GM23248 (cell line): ENCODE measurements at places on chromosomes 4 and X.
A peak's percentile ranks its signal among the peaks of the same experiment; 100 is the strongest.

GRCh38 chr4:98657531-98658286 is 702 bp downstream of the TSPAN5 start:
- DNase-seq, result peak; percentile 80
- peaks cover 56% of the 10 kb centered on the region for H3K4me1 ChIP-seq
- H3K4me3 ChIP-seq, result peak overlapping the region; percentile 99
- H3K27me3 ChIP-seq, result no peaks in the 10 kb centered on the region
- peak overlapping the region; percentile 64 for H3K27ac ChIP-seq
- H3K36me3 ChIP-seq, result no peaks in the 10 kb centered on the region

- peak; percentile 37 for DNase-seq
- H3K27me3 ChIP-seq, result no peaks in the 10 kb centered on the region
- H3K4me3 ChIP-seq, result no peak overlapping the region
- H3K4me1 ChIP-seq, result no peaks in the 10 kb centered on the region
Measured at GRCh38 chrX:107894038-107894437, 68.4 kb downstream of the MID2 start.

DNA sequence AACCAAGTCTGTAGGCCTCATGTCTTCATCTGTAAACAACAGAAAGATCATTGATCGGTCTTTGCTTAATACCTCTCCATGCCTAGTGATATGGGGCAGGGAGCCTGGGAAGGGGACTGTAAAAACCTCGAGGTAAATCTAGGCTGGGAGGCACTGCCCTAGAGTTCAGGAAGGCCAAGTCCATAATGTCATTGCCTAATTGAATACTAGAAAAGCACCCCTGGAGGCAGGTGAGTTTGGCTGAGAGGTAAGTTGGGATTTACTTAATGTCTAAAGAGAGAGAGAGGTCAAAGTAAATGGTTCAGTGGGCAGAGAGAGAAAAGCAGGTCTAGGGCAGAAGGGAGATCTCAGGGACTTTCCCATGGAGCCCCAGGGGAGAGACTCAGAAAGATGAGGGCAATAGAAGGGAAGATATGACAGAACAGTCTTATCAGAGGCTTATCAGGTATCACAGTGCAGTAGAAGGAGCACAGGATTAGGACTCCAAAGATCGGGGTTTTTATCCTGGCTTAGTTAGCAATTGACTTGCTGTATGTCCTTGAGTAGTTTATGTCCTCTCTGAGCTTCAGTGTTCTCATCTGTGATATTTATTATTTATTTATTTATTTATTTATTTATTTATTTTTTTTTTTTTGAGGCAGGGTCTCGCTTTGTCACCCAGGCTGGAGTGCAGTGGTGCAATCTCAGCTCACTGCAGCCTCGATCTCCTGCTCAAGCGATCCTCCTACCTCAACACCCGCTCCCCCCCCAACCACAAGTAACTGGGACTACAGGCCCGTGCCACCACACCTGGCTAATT is 85.2 kb downstream of the SLC16A2 start:
- no peak overlapping the region for H3K4me3 ChIP-seq
- H3K36me3 ChIP-seq, result no peaks in the 10 kb centered on the region
- no peak for DNase-seq
- no peak overlapping the region for H3K27ac ChIP-seq
- H3K27me3 ChIP-seq, result no peaks in the 10 kb centered on the region

DNA sequence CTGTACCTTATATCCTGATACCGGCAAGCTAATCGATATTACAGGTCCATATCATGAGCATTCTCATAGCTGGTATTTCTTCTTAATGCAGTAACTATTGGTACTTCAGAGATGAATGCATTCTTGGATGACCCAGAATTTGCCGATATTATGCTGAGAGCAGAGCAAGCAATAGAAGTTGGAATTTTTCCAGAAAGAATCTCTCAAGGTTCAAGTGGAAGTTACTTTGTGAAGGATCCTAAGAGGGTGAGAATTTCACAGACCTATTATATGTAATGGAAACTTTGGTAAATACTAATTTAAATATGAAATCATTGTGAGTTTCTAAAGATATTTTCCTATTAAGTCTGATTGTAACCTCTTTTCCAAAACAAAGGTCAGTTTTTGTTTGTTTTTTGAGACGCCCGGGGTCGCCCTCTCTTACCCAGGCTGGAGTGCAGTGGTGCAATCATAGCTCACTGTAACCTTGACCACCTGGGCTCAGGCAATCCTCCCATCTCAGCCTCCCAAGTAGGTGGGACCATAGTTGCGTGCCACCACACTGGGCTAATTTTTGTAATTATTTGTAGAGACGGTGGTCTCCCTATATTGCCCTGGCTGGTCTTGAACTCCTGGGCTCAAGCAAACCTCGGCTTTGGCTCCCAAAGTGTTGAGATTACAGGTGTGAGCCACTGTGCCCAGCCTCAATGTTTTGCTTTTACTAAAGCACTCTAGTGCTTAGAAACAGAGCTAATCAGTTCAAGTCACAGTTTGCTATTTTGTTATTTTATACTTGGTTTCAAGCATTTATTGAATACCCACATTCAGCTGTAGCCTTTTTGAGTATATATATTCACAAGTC is 18.6 kb downstream of the PI4K2B start:
- peaks cover 3% of the 10 kb centered on the region; the same call in 1 of the 2 replicates for H3K36me3 ChIP-seq
- no peak overlapping the region for H3K27ac ChIP-seq
- H3K27me3 ChIP-seq, result no peaks in the 10 kb centered on the region
- no peak for DNase-seq
- H3K4me1 ChIP-seq, result no peaks in the 10 kb centered on the region
- no peak overlapping the region for H3K4me3 ChIP-seq

- no peaks in the 10 kb centered on the region for H3K36me3 ChIP-seq
- H3K4me1 ChIP-seq, result no peaks in the 10 kb centered on the region
- H3K27ac ChIP-seq, result no peak overlapping the region
- no peak overlapping the region for H3K4me3 ChIP-seq
- DNase-seq, result no peak
- no peaks in the 10 kb centered on the region for H3K27me3 ChIP-seq
Measured at GRCh38 chr4:78720994-78721677, 55.0 kb upstream of the BMP2K start.

GRCh38 chr4:24862073-24862751 is 50.6 kb downstream of the CCDC149 start:
- peaks cover 9% of the 10 kb centered on the region; the same call in 1 of the 2 replicates for H3K36me3 ChIP-seq
- H3K4me1 ChIP-seq, result peaks cover 16% of the 10 kb centered on the region
- no peak for DNase-seq
- no peak overlapping the region for H3K4me3 ChIP-seq
- no peak overlapping the region for H3K27ac ChIP-seq

- no peak overlapping the region for H3K4me3 ChIP-seq
- no peak overlapping the region for H3K27ac ChIP-seq
- DNase-seq, result no peak
- H3K27me3 ChIP-seq, result no peaks in the 10 kb centered on the region
- H3K4me1 ChIP-seq, result no peaks in the 10 kb centered on the region
- H3K36me3 ChIP-seq, result no peaks in the 10 kb centered on the region
Measured at GRCh38 chr4:81062001-81062400, 31.5 kb downstream of the BMP3 start.

DNA sequence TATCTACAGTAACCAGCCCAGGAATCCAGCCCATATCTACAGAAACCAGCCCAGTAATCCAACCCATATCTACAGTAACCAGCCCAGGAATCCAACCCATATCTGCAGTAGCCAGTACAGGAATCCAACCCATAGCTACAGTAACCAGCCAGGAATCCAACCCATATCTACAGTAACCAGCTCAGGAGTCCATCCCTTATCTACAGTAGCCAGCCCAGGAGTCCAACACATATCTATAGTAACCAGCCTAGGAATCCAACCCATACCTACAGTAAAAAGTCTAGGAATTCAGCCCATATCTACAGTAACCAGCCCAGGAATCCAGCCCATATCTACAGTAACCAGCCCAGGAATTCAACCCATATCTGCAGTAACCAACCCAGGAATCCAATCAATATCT is 445.0 kb upstream of the BOD1L1 start:
- H3K36me3 ChIP-seq, result no peaks in the 10 kb centered on the region

DNA sequence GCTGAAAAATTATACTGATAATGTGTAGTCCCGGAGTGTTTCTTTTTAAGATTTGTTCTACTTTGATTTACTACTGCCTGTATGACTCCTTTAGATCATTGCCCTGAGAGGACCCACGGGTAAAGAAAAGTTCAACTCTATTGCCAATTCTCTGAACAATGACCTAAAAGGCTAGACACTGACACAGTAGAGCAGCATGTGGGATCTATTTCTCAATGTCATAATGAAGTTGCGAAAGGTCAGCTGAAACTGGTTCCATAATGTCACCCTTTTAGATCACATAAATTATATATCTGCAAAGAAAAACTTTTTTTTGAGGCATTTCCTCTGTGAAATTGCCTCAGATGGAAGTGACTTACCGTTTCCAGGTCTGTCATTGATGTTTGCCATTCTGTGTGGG is 67.4 kb downstream of the GLRB start:
- no peaks in the 10 kb centered on the region for H3K27me3 ChIP-seq
- H3K4me1 ChIP-seq, result peaks cover 7% of the 10 kb centered on the region; the same call in 1 of the 2 replicates
- H3K36me3 ChIP-seq, result no peaks in the 10 kb centered on the region
- no peak overlapping the region for H3K27ac ChIP-seq

- H3K36me3 ChIP-seq, result no peaks in the 10 kb centered on the region
- no peak overlapping the region for H3K27ac ChIP-seq
- H3K4me3 ChIP-seq, result no peak overlapping the region
- H3K4me1 ChIP-seq, result no peaks in the 10 kb centered on the region
- no peaks in the 10 kb centered on the region for H3K27me3 ChIP-seq
Measured at GRCh38 chrX:79366556-79366872, 620 bp downstream of the ITM2A start.

- no peaks in the 10 kb centered on the region for H3K36me3 ChIP-seq
- no peak overlapping the region for H3K4me3 ChIP-seq
- no peaks in the 10 kb centered on the region for H3K27me3 ChIP-seq
- H3K4me1 ChIP-seq, result peaks cover 8% of the 10 kb centered on the region
- DNase-seq, result peak; percentile 50
- no peak overlapping the region for H3K27ac ChIP-seq
Measured at GRCh38 chr4:152063621-152064240, 302.9 kb upstream of the GATB start.

- H3K27ac ChIP-seq, result no peak overlapping the region
- DNase-seq, result no peak
- H3K4me1 ChIP-seq, result no peaks in the 10 kb centered on the region
- H3K36me3 ChIP-seq, result no peaks in the 10 kb centered on the region
- H3K4me3 ChIP-seq, result no peak overlapping the region
- H3K27me3 ChIP-seq, result no peaks in the 10 kb centered on the region
Measured at GRCh38 chrX:52437212-52437611, 58.4 kb upstream of the XAGE1A start.

- no peaks in the 10 kb centered on the region for H3K4me1 ChIP-seq
- H3K27me3 ChIP-seq, result peaks cover 13% of the 10 kb centered on the region; the same call in 1 of the 2 replicates
- H3K27ac ChIP-seq, result no peak overlapping the region
- H3K36me3 ChIP-seq, result no peaks in the 10 kb centered on the region
Measured at GRCh38 chr4:169952236-169953002, 73.8 kb downstream of the MFAP3L start.

DNA sequence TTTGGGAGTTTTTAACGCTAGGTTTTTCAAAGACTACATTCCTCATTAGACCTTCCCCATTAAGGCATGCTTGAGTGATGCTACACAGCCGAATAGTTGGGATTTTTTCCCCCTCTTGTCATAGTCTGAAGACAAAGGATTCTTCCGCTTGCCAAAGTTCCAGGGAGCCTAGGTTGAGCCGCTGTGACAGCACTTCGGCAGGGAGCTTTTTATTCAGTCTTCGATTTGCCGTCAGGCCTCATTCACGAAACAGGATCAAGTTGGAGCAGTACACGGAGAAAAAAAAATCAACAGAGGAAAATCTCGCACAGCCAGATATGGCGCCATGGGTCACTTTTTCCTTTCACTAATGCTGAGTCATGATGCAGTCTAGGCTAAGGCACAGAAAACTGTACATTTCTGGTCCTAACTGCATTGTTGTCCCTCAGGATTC is 24.3 kb downstream of the SHROOM3 start:
- DNase-seq, result peak; percentile 15
- H3K27ac ChIP-seq, result no peak overlapping the region
- H3K4me1 ChIP-seq, result peaks cover 7% of the 10 kb centered on the region; the same call in 1 of the 2 replicates
- no peak overlapping the region for H3K4me3 ChIP-seq
- no peaks in the 10 kb centered on the region for H3K27me3 ChIP-seq

DNA sequence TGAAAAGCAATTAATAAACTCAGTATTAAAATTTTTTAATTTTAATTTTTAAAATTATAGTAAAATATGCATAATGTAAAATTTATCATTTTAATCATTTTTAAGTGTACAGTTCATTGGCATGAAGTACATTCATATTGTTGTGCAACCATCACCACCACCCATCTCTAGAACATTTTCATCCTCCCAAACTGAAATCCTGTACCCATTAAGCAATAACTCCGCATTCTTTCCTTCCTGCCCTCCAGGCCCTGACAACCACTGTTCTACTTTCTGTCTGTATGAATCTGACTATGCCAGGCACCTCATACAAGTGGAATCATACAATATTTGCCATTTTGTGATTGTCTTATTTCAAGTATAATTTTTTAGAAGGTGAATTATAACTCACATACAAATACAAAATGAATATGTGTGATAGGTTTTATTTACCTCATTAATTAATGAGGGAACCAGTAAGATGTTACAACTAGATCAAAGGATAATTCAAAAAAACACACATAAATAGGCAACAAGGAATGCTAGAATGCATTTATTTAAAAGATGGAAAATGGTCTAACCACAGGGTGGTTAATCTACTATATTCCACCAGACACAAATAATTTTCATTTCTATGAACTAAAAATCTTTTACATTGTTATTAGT is 13.1 kb upstream of the AFF1 start:
- no peaks in the 10 kb centered on the region for H3K27me3 ChIP-seq
- H3K4me1 ChIP-seq, result peaks cover 47% of the 10 kb centered on the region
- H3K36me3 ChIP-seq, result no peaks in the 10 kb centered on the region
- no peak overlapping the region for H3K4me3 ChIP-seq
- peak overlapping the region; percentile 33 for H3K27ac ChIP-seq

- H3K4me3 ChIP-seq, result no peak overlapping the region
- no peaks in the 10 kb centered on the region for H3K36me3 ChIP-seq
- H3K27ac ChIP-seq, result no peak overlapping the region
- H3K27me3 ChIP-seq, result no peaks in the 10 kb centered on the region
Measured at GRCh38 chrX:111182997-111183396, 87.0 kb downstream of the PAK3 start.

- H3K4me1 ChIP-seq, result no peaks in the 10 kb centered on the region
- H3K27ac ChIP-seq, result no peak overlapping the region
- no peaks in the 10 kb centered on the region for H3K27me3 ChIP-seq
- no peak overlapping the region for H3K4me3 ChIP-seq
- no peaks in the 10 kb centered on the region for H3K36me3 ChIP-seq
Measured at GRCh38 chr4:158410272-158410671, 111.4 kb upstream of the RXFP1 start.

GRCh38 chrX:115018040-115018647 is 728 bp upstream of the IL13RA2 start:
- peaks cover 42% of the 10 kb centered on the region for H3K4me1 ChIP-seq
- no peaks in the 10 kb centered on the region for H3K27me3 ChIP-seq
- peak; percentile 33 for DNase-seq
- no peaks in the 10 kb centered on the region for H3K36me3 ChIP-seq
- H3K4me3 ChIP-seq, result no peak overlapping the region
- H3K27ac ChIP-seq, result peak overlapping the region; percentile 75

- H3K36me3 ChIP-seq, result no peaks in the 10 kb centered on the region
- no peak overlapping the region for H3K4me3 ChIP-seq
- H3K27me3 ChIP-seq, result no peaks in the 10 kb centered on the region
- peak; percentile 79 for DNase-seq
- H3K27ac ChIP-seq, result peak overlapping the region; percentile 75
Measured at GRCh38 chr4:170391066-170391740, 301.4 kb upstream of the AADAT start.

- no peaks in the 10 kb centered on the region for H3K27me3 ChIP-seq
- no peak overlapping the region; the same call in 1 of the 2 replicates for H3K4me3 ChIP-seq
- H3K4me1 ChIP-seq, result peaks cover 36% of the 10 kb centered on the region
- H3K36me3 ChIP-seq, result no peaks in the 10 kb centered on the region
- peak; percentile 78 for DNase-seq
Measured at GRCh38 chrX:134688839-134689238, 30.6 kb upstream of the PLAC1 start.

- DNase-seq, result no peak
- no peaks in the 10 kb centered on the region for H3K36me3 ChIP-seq
- no peak overlapping the region for H3K4me3 ChIP-seq
- H3K27me3 ChIP-seq, result no peaks in the 10 kb centered on the region
- no peak overlapping the region for H3K27ac ChIP-seq
Measured at GRCh38 chr4:136355970-136356369, 1176.3 kb downstream of the PCDH18 start.
